ENCODE measurements at places on chromosomes 4 and X.

DNA sequence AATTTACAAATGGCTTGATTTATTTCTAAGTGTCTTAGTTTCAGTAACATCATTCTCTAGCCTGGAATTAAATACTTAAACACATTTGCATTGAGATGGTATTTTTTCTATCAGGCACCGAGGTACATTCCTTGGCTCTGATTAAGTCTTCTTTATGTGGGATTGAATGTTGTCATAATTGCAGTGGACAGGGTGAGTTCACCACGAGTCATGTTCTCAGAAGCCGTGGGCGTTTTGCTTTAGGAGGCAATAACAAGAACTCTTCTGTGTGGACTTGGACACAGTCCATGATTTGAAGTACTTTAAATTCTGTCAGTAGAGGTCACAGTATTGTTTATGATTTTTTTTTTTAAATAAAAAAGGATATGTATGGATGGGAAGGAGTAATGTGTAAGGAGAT, 57.1 kb upstream of the EFHC2 start:
- DNase-seq: peak; percentile 89

GRCh38 chr4:135948797-135949196, 1583.5 kb downstream of the PCDH18 start:
- DNase-seq: no peak

DNA sequence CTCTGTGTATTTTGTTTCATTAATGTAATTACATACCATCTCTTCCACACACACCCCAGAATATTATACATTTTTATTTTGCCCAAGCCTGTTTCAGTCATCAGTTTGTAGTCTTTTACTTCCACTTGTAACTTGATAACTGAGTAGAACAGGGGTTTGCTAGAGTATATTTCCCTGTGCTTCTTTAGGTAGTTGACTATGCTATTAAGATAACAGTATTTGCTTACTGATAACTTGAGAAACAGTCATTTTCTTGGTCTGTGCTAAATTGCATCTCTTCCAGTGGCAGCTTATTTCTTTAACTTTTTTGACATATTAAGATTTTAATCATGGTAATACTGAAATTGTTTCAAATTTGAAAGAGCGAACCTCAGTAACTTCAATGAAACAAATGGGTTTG, 7.0 kb upstream of the XK start:
- DNase-seq: no peak

DNA sequence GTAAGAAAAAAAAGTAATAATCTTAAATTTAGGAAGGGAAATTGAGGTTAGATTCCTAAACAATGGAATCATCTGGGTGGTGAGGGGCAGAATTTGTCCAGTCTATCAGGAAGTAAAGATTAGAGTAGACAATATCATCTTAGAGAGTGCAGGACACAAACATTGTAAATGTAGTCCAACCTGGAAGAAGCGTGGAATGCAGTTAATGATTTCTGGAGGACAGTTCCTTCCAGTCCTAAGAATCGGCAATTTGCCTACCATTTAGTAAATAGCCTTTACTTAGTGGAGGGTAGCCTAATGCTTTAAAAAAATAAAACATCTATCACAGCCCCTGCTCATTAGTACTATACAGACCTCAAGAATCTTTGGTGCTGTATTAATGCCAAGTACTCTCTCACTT, 147.5 kb upstream of the TTC29 start:
- DNase-seq: no peak

DNA sequence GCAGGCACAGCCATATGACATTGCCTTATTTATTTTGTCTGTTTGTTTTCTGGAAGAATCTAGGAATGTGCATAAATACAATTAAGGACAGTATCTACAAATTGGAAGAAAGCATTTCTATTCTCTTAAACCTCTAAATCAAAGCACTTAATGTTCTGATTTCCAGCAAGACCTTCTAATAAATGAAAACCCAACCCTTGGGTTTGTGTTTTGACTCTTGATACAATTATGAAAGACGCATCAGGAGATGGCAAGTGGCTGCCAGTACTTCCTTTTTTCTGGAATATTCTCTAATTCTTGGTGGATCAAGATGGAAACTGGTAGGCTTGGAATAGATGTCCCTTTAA, 437 bp upstream of the CPE start:
- DNase-seq: no peak

- DNase-seq: peak; percentile 20
These were observed 20.5 kb upstream of the DDX3X start for GRCh38 chrX:41313419-41313818.

DNA sequence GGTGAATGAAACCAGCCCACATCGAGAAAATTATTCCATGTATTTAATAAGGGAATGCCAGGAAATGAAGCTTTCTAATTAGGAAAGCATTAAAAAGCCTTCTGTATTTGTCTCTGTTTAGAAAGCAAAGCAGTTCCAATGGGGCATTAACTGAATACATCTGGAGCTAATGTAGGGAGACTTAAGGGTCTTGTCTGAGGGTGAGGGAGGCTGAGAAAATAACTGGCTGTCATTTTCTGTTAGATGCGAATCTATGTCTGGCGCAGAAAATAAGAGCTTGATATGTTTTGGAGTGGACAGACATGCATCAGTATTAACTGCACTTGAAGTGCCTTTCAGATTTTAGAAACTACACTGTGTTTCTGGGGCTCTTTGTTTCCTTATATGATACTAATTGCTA, 111.3 kb downstream of the KLHL8 start:
- no peak for DNase-seq

DNA sequence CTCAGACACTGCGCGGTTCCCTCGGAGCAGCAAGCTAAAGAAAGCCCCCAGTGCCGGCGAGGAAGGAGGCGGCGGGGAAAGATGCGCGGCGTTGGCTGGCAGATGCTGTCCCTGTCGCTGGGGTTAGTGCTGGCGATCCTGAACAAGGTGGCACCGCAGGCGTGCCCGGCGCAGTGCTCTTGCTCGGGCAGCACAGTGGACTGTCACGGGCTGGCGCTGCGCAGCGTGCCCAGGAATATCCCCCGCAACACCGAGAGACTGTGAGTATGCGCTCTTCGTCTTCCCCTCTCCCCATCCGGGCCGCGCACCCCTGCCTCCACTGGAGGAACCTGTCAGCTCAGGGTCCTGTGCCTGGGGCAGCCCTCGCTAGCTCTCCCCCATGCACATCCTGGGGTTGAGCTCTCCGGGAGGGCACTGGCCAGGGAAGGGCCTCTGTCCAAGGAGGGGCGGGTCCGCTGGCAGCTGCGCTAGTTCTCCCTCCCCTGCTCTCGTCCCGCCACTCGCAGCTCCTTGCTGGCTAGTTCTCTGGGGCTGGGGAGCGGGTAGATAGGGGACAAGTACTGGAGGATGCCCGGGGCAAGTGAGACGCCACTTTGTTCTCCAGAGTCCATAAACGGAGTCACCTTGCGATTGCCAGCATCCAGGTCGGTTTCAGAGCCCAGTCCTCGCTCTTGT, 2.2 kb downstream of the SLIT2 start:
- no peak for DNase-seq

- DNase-seq: no peak
These were observed 306.9 kb downstream of the KCNIP4 start for GRCh38 chr4:21641696-21642095.

DNA sequence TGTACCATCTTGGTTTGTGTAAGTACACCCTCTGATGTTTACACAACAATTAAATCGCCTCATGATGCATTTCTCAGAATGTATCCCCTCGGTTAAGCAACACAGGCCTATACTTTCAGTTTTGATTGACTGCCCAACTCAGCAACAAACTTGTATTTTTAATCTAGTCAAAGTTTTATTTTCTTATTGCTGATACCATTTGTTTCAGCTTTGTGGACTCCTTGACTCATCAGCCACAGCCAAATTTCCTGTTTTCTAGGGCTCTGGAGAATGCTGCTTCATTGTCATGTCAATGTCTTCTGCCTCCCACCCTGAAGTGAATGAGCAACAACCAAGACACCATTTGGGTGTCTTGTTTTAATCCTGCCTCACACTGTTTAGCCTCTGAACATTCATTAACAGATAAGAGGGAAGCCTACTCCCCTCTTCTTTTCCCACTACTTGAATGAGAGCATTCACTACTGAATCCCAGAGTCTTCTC, 14.0 kb downstream of the BBS12 start:
- no peak for DNase-seq

- DNase-seq: peak; percentile 57
These were observed 139.4 kb upstream of the SCML1 start for GRCh38 chrX:17597836-17598439.

DNA sequence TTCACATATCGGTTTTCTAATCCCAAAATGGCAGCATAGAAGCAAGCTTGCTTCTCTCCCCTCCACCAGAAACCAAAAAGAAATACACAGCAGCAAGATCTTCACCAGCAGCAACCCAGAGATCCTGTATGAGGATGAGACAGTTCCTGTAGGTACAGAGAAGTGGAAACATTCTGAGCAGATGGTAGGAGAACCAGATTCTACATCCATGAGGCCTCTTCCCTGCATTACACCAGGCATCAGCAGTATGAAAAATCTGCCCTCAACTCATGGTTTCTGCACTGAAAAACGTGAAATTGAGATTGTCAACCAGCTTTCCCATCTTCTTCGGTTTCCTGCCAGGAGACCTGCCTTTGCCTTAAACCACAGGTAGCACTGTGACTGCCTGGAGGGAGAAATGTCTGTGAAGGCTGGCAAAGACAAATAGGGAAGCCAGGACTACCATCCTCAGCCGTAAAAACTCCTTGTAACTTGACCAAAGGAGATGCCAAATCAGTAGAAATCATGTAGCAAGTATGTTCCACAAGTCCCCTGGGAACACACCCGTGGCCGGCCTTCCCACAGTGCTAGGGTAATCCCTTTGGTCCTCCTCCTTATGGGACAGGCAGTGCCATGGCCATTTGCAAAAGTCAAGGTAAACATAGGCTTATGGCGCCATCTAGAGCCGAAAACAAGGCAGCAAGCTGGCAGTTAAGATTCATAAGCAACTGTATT, 24.0 kb upstream of the MTHFD2L start:
- DNase-seq: peak; percentile 92

DNA sequence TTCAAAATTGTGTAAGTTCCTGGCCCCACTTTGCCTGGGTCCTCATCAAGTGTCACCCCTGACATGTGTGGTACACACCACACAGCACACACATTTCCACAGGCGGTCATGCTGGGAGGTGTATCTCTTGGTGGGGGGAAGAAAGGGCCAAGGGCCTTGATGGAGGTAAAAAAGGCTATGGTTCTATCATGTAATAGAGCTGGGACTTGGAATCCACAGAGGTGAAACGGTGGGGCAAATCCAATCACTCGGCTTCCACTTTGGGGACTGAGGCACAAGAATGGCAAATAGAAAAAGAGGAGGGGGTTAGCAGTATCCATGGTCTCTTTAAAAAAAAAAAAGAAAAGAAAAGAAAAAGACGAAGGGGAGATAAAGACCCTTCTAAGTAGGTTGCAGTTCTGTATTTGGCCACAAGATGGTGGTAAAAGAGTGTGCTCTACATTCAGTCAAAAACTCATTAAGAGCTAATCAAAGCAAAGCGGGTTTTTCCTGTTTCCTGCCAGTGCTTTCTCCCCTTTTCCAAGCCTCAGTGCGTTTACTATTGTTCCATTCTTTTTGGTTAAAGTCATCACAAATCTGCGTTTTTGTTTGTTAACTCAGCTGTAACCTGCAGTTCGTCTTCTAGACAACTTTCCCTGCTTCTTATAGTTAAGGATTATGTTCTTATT, 37.0 kb upstream of the ATP6AP2 start:
- peak; percentile 52 for DNase-seq

DNA sequence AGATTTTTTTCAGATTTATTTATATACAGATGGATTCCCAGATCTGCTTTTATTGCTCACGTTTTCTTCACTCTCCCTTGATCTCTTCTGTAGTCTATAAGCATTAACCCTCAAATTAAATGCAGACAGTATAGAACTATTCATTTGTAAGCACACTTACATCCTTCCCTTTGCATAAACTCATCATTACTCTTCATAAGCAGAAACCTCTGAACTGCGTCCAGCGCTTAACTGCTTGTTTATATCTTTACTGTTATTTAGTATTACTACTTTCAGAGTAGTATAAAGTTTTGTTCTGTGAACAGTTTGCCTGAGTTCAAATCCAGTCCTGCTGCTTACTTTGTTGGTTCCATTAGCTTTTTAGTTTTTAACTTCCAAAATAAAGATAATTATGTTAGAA, 132.9 kb downstream of the STIM2 start:
- no peak for DNase-seq
